ENCODE measurements at places on chromosomes 6 and 20. TPM values are rescaled to one million over a fixed set of nuclear protein-coding genes. Genes with fewer than 3 reads are reported as not detected.

Gene SYNE1
- total RNA-seq: 240 TPM

Gene SLC17A2
- not detected for total RNA-seq

Gene IP6K3
- under 0.01 TPM for total RNA-seq

Gene SLC12A5
- under 0.01 TPM for total RNA-seq

Gene XRN2
- total RNA-seq: 125 TPM

Gene MUC21
- not detected for total RNA-seq

All from osteoblast (primary cell).